Colonic mucosa (tissue), 4 donors: ENCODE measurements at places on chromosomes 2 and 18. TPM values are rescaled to one million over a fixed set of nuclear protein-coding genes. Genes with fewer than 3 reads are reported as not detected.

- H3K36me3 ChIP-seq = no peaks in the 10 kb centered on the region
- no peak for DNase-seq
- no peak overlapping the region for H3K27ac ChIP-seq
- no peaks in the 10 kb centered on the region for H3K4me1 ChIP-seq
- H3K27me3 ChIP-seq = no peaks in the 10 kb centered on the region
- H3K4me3 ChIP-seq = no peak overlapping the region
These were observed 67.2 kb downstream of the PTRHD1 start for GRCh38 chr2:24725956-24726355.

DNA sequence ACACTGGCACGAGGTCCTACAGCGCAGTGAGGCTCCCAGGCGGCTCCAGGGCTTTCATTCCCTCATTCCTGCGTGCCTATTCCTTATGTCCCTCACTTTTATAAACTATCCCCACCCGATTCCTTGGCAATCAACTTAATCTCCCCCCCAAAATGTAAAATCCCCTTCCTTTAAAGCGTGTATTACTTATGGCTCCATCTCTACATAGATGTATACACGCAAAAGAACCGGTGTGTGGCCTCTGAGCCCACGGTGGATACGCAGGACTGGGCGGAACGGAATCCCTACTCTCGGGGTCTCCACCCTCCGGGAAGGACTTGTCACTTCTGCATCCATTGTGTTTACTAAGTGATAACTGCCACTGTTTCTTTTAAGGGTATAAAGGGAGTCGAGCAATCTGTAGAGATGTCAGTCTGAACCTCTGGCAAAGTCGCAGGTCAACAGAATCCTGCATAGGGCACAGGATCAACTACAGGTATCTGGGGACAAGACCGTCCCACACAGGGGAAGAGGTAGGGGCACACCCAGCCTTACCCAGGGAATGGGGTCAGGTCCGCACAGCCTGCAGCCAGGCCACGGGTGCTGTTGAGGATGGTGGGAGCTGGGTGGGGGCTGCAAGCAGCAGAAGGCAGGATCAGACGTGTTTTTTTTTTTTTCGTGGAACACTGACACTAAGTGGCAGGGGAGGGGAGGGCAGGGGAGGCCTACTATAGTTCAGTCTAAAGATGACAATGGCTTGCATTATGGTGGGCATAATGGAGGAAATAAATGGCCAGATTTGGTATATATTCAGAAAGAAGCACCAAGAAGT lies 42.1 kb downstream of the HDLBP start:
- H3K27me3 ChIP-seq = no peaks in the 10 kb centered on the region
- no peak for DNase-seq
- H3K4me1 ChIP-seq = peaks cover 11% of the 10 kb centered on the region
- H3K27ac ChIP-seq = peak overlapping the region; percentile 85
- peak overlapping the region; percentile 97 for H3K4me3 ChIP-seq

DNA sequence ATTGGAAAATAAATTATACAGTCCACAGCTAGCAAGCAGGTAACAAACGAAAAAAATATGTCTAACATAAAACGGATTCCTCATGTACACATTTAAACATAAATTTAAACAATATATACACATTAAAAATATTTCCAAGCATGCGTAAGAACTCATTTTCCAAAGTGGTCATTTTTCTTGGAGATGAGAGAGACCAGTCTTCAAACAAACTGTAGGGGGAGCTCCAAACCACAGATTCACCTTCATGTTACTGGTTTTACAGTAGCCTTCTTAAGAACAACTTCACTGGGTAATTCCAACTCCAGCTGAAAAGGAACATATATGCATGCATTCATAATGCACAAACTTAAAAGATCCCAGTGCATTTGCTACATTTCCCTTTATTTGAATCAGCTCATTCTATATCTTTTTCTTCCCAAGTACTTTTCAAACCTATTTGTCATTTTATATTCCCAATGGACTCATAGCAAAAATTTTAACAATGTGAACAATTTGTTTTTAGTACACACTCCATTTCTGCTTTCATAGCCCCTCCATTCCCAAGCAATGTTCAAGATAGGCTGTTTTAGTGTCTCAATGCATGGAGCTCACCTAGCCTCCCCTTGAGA lies 4.7 kb upstream of the STAMBP start:
- no peaks in the 10 kb centered on the region for H3K4me1 ChIP-seq
- no peak overlapping the region for H3K4me3 ChIP-seq
- no peaks in the 10 kb centered on the region for H3K36me3 ChIP-seq
- H3K27me3 ChIP-seq = no peaks in the 10 kb centered on the region
- H3K27ac ChIP-seq = no peak overlapping the region

DNA sequence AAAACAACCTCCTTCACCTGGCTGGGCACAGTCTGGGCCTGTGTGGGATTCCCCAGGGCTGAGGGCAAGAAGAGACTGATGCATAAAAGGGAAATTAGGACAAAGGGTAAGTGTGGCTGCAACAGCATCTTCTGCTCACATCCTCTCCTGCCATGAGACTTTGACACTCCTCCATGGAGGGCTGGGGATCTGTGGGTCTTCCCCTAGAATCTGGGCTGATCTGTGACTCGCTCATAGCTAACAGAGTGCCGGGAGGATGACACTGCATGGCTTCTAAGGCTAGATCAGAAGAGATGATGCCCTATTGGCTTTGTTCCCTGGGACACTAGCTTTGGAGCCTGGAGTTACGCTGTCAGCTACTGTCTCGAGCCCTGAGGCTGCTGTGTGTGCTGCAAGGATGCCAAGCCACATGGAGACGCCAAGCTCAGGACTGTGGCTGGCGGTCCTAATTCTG lies 24.3 kb downstream of the MOCOS start:
- no peak for DNase-seq
- H3K27me3 ChIP-seq = no peaks in the 10 kb centered on the region
- H3K36me3 ChIP-seq = no peaks in the 10 kb centered on the region
- H3K4me1 ChIP-seq = no peaks in the 10 kb centered on the region
- H3K27ac ChIP-seq = no peak overlapping the region
- H3K4me3 ChIP-seq = no peak overlapping the region

- no peak overlapping the region for H3K4me3 ChIP-seq
- H3K27me3 ChIP-seq = no peaks in the 10 kb centered on the region
- DNase-seq = no peak
- no peaks in the 10 kb centered on the region for H3K4me1 ChIP-seq
- no peaks in the 10 kb centered on the region for H3K36me3 ChIP-seq
These were observed 484.6 kb upstream of the HS6ST1 start for GRCh38 chr2:128803222-128803621.

- no peak overlapping the region for H3K4me3 ChIP-seq
- H3K36me3 ChIP-seq = no peaks in the 10 kb centered on the region
- peaks cover 4% of the 10 kb centered on the region for H3K27me3 ChIP-seq
- DNase-seq = no peak
- H3K27ac ChIP-seq = no peak overlapping the region
- H3K4me1 ChIP-seq = no peaks in the 10 kb centered on the region
These were observed 656 bp downstream of the UNC80 start for GRCh38 chr2:209772290-209772685.

Gene TMEM247
- total RNA-seq = not detected
